ENCODE measurements at places on chromosomes 2 and 18.

DNA sequence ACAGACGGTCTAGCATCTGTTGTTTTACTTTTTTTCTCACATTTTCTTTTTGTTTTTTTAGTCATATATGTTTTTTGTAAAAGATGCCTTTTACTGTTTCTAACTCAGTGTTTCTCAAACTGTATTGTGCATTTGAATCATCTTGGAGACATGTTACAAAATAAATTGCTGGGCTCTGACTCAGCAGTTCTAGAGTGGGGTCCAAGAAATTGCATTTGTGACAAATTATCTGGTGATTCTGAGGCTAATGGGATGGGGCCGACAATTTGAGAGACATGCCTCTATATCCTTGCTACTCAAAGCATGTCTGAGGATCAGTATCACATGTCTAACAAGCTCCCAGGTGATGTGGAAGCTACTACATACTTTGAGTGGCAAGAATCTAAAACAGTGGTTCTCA is 478.8 kb downstream of the PLCL1 start:
- no peak for DNase-seq

DNA sequence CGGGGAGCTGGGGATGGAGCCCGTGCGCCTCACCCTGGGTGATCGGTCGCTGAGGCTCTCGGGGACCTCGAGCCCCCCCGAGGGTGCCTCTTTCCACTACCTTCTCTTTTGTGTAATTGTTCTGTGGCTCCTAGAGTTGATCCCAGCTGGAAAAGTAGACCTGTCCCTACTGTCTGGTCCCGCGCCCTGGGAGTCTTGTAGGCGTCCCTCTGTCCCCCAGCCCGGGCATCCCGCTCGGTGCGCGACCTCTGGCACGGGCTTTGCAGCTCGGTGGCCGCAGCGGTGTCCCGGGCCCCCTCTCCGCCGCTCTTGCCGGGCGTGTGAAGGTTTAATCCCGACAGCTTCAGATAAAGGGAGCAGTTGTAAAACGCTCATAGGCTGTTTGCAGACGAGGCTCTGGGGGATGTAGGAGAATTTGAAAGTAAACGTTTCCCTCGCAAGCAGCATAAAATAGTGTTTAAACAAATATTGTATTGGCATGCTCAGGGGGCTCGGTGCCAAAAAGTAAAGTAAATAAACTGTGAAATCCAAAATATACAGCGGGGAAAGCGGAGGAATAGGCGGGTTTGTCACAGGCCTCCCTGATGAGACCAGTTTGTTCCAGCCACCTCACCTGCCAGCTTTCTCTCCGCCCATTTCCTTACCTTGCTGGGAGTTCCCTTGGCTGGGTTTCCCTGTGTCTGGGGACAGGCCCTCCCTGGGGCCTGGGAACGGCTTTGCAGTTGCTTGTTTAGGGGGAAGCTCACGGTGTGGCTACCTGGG is 1.9 kb downstream of the GLI2 start:
- no peak for DNase-seq

- DNase-seq = no peak
These were observed 766.9 kb upstream of the ZEB2 start for GRCh38 chr2:145286716-145287275.

DNA sequence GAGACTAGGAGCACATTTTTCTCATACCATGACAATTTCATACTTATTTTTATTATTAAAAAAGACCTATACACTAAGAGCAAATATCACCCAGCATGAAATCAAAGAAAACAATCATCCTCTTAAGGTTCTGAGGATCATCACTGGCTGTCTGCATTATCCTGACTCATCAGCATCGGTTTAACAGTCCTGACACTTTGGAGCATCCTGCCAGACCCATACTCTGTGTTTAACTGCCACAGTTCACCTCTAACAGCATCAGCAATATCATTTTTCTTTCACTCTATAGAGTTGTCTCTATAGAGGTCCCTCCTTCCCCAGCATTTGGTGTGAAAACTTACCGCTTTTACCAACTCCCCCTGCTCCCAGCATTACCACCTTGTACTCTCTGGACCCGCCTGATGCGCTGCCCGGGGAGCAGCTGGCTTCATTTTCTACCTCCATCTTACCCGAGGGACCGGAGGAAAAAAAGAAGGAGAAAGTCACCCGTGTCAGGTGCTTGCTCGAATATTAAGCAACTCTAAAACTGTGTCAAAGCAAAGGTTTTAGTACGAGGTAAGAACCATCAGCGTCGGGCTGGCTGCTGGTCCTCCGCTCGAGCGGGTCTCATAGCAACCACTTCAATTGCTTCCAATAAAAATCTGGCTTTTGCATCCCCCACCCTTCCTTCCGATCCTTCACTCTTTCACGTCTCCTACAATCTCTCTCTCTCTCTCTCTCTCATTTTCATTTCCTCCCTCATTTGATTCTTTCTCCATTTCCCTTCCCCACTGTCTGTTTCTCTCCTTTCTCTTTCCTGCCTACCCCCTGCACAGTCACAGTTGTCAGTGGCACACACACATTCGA is at the start of gene RIT2:
TSS of gene RIT2 (minus strand) at position 610 of the 846 bp plus-strand sequence.
- DNase-seq = no peak

DNA sequence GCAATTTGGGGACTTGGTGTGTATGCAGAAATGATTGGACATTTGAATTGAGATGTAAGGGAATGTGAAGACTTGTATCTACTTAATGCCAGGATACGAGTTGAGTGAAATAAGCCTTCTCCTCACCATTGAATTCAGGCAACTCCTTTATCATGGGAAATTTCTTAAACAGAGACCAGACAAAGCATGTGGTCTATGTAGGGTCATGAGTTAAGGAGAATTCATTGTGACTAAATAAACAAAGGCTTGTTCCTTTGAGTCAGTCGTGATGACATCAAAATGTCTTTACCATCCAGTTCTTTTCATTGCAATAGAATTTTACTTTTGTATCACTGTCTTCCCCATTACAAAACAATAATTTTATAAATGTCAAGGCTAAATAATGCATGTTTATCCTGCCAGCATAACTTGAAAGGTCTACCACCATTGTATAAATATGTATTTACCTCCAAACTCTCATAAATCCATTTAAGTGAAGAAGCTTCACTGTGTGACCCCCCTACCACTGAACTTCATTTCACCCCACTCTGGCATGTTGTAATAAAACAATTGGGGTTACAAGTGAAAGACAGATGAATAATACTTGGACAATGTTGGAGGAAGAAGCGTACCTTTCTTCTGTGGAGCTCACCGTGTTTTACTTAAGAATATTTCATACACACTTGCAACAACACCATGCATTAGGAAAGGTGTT is 149.4 kb downstream of the EPHA4 start:
- DNase-seq = no peak

- DNase-seq = no peak
These were observed 82.9 kb downstream of the ZCCHC2 start for GRCh38 chr18:62605685-62606084.

GRCh38 chr2:10331702-10332401 is 29.1 kb downstream of the HPCAL1 start:
- no peak for DNase-seq

DNA sequence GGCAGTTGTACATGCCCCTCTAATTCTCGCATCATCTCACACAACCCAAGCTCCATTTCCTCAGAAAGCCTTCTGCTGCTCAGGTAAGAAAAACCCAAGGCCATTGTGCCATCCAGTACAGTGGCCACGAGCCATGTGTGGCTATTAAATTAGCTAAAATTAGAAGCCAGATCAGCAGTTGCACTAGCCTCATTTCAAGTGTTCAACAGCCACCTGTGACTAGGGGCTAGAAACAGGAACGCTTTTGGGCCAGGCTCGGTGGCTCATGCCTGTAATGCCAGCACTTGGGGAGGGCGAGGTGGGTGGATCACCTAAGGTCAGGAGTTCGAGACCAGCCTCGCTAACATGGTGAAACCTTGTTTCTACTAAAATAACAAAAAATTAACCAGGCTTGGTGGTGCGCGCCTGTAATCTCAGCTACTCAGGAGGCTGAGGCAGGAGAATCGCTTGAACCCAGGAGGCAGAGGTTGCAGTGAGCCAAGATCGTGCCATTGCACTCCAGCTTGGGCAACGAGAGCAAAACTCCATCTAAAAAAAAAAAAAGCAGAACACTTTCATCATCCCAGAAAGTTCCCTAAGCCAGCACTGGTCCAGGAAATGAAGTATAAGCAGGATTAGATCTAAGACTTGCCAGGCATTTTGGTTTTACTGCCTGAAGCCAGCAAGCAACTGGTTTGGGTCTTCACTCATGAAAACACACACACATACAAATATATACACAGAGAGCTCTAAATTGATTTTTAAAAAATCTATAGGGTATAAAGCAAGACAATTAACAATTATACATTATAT is 35.7 kb downstream of the ATP8B1 start:
- DNase-seq = no peak

GRCh38 chr2:8421658-8422449 is 260.0 kb upstream of the ID2 start:
- no peak for DNase-seq

- DNase-seq = peak; percentile 74
These were observed 85.6 kb upstream of the SPTBN1 start for GRCh38 chr2:54370405-54371104.

GRCh38 chr18:8358033-8358765 is 251.0 kb upstream of the RAB12 start:
- no peak for DNase-seq

GRCh38 chr2:191582355-191582754 is 95.6 kb upstream of the NABP1 start:
- no peak for DNase-seq

- no peak for DNase-seq
These were observed 114.2 kb downstream of the SRBD1 start for GRCh38 chr2:45496869-45497268.

GRCh38 chr2:217979151-217979811 is 23.5 kb downstream of the TNS1 start:
- DNase-seq = no peak

- DNase-seq = no peak
These were observed 47.0 kb downstream of the COBLL1 start for GRCh38 chr2:164794432-164795231.

- DNase-seq = no peak
These were observed 60.5 kb downstream of the BMPR2 start for GRCh38 chr2:202436626-202437025.

- no peak for DNase-seq
These were observed 136.2 kb downstream of the LCLAT1 start for GRCh38 chr2:30583204-30583749.

DNA sequence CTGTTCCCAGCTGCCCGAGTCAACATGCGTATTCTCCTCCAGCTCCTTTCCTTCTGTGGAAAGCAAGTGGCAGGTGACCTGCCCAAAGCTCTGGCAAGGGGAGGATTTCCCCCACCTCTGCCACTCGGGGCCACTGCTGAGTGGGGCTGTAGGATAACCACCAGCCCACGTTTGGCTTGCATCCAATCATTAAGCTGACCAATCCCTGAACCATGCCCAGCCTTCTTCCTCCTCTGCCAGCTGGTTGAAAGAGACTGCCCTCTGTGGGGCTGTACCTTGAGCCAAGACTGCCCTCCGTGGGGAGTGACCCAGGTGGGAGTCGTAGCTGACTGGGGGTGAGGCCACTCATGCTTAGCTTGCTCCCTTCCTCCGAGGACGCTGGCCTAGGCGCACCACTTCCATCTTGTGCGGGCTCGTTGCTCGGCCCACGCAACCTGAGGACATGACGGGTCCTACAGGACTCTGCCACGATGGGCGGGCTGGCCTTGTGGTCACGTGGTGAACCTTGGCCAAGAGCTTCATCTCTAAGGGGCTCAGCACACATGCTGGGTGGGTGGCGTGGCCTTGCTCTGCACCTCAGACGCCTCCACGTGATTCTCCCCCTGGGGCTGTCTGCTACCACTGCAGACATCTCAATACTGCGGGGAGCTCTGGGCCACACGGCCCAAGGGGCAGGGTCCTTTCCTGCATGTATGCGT is 112.1 kb downstream of the NDUFA10 start:
- DNase-seq = no peak

DNA sequence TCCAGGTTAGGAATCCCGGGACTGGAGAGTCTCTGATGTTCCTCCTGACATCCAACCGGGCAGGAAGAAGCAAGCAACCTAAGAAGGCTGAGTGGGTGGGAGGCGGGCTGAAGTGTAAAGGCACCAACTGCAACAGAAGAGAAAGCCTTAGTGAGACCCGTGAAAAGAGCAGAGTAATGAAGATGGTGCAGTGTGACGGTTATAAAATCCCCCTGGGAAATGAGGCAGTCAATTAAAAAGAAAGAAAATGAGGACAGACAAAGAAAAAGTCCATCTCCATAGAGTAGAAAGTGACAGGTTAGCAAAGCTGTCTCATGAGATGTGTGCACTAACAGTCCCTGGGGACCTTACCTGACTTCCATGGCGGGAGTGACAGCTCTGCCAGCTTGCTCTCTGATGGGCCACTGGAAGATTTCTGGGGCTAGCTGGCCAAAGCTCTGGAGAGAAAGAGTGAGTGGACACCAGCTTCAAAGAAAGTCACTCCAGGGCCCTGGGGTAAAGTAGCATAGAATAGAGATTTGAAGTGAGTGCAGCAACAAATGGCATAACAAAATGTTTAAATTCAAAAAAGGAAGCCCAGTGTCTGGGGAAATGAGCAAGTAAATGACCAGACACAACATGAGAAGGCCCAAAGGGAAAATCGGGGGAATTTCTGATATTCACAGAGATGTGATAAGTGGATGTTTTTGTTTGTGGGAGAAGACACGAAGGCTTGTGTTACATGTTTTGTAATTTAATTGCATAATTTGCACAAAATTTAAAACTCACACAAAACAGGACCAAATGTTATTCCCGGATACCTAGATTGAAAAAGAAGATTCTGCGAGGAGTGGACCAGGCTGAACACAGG is 44.1 kb upstream of the IGFBP2 start:
- no peak for DNase-seq

DNA sequence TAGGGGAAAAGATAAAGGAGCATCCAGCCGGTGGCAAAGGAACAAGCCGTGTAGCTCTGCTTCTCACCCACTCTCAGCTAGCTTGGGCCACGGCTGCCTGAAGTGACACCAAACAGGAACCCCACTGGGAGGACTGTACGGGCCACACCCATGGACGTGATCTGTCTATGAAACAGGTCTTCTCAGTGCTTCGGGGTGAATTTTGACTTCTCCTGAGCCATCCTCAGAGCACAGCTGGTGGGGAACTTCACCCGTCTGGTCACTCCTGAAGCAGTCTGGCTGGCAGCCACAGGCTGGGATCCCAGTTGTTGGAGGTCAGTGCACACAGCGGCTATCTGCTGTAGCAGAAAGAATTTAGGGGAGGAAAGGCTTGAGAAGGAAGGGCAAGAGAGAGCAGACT is 223.8 kb downstream of the FAM210A start:
- peak; percentile 61 for DNase-seq
